Stimulated activated CD8-positive, alpha-beta memory T cell treated with anti-CD3 and anti-CD28 coated beads, Interleukin-4, amount 100 ng/mL, for 1 hour (primary cell): ENCODE measurements at places on chromosomes 3 and 15.

GRCh38 chr15:36903195-36903594 is 197.2 kb downstream of the MEIS2 start:
- DNase-seq = no peak

DNA sequence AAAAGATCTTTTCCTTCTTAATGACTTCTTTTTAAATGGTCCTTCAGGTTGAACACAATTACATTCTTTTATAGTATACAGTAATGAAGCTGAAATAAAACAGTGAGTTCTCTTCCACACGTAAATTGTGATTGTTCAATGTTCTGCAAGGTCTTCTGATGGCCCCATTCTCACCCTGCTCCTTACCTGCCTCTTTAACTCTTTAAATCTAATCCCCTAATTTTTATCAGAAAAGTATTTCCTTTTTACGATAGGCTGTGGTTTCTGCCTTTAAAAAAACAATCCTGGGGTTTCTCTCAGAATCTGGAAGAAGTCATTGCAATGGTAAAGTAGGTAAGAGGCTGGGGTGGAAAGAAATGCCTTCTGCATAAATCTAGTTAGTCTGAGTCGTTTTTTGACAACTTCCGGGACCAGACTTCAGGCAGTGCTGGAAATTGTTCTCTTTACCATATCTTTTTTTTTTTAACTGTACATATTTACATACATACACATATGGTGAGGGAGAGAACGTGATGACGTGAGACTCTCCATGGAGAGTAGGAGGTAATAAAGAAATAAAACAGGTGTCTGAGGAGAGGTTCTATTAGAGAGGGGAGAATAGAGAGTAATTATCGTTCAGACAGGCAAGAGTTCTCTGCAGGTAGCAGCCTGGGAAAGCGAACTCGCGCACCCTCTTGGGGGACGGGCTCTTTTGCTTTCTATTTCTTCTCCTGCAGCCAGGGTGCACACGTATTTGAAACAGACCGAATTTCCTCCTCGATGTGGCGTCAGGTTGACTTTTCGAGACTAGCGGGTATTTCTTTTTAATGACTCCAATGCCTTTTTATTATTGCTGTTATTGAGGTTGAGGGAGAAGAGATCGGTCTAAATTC is at the start of gene SIDT1:
SIDT1 (plus strand) TSS at position 730 of the 872 bp plus-strand sequence. CDS start 467 bp downstream, outside the sequence.
- DNase-seq = peak; percentile 43

GRCh38 chr3:3177861-3178497 is 1.5 kb downstream of the CRBN start:
- no peak for DNase-seq

GRCh38 chr3:141895731-141896130 is 19.3 kb downstream of the ATP1B3 start:
- DNase-seq = no peak

GRCh38 chr15:88735212-88735611 is 68.0 kb upstream of the ACAN start:
- no peak for DNase-seq

- DNase-seq = no peak
Measured at GRCh38 chr3:65500398-65501306, 538.1 kb downstream of the MAGI1 start.

- no peak for DNase-seq
Measured at GRCh38 chr15:67267440-67267839, 12.9 kb downstream of the IQCH start.

DNA sequence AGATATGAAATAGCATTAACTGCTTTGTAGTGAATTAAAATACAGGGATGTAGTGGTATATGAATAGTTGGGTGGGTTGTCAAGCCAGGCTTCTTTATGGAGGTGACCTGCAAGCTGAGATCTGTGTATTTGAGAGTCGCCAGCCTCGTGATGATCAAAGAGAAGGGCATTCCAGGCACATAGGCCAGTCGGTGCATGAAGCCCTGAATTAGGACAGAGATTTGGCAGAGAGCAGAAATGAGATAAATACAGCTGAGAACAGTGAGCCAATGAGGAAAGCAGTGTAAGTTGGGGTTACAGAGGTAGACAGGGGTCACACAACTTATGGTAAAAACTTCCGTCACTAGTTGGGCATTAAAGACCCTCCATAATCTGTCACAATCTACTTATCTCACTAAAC is 641.9 kb downstream of the OTOL1 start:
- DNase-seq = no peak

- no peak for DNase-seq
Measured at GRCh38 chr15:41116962-41117252, 827 bp upstream of the INO80 start.

DNA sequence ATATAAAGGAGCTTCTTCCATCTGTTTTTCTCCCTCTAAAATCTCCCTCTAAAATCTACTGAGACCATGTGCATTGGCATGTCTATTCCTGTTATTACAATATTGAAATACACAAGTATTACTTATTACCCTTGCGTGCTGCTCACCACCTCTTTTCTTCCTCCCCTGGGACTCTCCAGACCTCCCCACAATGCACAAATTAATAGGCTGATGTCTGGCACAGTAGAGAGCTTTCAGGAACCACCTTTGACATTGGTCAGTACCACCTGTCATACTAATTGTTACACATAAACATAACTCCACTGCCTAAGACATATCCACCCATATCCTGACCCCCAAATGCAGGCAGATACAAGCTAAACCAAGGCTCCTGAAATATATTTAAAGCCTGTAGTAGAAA is 722.6 kb downstream of the FHIT start:
- DNase-seq = no peak

DNA sequence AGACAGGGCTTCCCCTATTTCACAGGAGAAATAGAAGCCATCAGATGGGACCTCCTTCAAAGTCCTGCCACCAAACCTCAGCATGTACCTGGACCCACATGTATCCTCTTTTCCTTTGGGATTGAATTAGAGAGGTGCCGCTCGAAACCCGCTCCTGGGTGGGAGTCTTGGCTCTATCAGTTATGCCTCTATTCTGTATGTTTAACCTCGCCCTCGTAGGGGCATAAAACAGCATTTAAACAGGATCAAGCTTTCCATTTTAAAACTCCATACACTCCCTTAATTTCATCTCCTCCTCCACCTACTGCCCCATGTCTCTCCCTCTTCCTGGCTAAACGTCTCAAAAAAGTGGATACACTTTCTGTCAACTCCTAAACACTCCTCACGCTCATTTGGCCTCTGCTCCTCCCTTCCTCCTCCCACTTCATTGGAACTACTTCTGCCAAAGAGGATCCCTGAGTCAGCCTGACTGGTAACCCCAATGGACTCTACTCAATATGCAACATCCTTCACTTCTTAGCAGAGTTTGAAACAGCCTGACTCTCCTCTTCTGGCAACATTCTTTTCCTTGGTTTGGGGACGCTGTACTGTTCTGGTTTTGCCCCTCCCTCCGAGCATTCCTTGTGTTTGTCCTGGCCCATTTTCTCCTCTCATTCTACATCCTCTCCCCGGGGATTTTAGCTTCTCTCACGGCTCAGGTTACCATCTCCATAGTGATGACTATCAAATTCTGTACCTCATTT is 23.0 kb upstream of the MUC20 start:
- DNase-seq = no peak

DNA sequence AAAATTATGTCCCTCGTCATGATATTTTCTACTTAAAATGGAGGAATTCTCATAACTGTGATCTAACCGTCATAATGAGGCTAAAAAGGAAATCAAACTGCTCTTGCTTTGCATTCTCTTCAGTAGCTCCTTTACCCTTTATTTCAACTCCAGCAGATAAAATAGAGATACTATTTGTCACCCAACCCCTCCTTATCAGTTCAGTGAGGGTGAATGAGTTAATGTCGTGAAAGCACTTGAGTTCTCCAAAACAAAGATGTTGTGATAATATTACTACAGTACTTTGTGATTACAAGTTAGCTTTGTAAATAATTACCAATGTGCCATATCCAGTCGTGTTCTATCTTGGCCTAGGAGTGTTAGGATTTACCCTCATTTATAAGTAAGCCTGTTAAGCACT is 63.4 kb upstream of the ANKRD28 start:
- no peak for DNase-seq

- DNase-seq = no peak
Measured at GRCh38 chr15:70507772-70508371, 255.5 kb downstream of the UACA start.

DNA sequence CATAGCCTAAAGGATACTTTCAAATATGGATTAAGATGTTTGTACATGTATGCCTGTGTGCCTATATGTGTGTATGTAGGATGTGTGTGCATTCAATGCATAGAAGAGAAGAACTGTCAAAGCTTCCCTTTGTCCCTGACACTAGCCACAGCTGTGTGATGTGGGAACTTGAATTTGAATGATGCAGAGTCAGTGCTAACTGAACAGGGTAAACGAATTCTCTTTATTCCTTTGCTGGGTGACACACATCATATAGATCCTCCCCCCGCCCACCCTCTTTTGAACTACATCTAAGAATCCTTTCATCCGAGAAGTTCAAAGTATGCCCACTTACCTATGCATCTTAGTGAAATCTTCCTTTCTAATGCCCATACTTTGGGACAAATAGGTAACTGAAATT is 228.3 kb downstream of the GAP43 start:
- DNase-seq = no peak

- DNase-seq = no peak
Measured at GRCh38 chr3:31572236-31573004, 39.7 kb downstream of the STT3B start.

DNA sequence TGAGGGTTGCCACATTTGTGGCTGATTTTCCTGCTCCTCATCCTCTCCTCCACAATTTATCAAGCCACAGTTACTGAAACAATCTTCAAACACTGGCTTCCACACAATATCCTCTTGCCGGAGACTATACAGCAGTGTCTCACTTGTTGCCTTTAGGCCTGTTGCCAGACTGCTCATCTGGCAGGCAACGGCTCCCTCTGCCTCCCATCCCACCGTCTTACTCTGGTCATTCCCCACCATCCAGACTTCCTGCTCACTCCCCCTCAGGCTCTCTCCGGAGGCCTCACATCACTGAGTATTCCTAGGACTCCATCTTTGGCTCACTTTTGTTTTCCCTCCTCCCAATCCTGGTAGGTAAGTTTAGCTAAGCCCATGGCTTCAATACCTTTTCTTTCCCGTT is 301.9 kb downstream of the IL20RB start:
- DNase-seq = no peak

GRCh38 chr3:103976931-103977339 is 1389.8 kb upstream of the ALCAM start:
- no peak for DNase-seq

DNA sequence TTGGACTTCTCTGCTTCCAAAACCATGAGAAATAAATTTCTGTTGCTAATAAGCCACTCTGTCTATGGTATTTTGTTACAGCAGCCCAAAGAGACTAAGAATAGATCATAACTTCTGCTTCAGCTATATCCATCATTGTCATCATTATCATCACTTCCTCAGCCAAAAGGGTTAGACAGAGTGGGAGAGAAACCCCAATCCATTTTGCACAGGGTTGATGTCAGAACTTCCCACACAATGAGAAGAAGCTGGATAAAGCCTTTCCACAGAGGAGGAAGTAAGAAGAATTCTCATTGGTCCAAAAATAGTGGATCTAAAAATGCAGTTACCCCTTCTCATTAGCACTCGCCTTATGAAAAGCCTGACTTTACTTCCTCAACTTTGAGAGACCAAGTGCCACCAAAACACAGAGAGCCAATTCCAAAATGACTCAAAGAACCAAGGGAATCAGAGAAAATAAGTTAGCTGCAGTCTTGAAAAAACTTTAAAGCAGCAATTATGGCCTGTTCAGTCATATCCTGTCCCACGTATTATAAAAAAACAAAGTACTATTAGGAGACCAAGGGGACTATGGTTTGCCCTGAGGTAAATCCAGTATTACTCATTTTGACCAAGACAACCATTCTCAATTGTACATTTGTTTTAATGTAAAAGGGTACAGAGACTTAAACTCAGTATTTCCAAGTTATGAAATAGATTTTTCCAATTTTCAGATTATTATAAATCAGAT is 80.2 kb downstream of the WNT5A start:
- no peak for DNase-seq
